ENCODE measurements at places on chromosomes 1 and 21.

- no peak for DNase-seq
Observed at GRCh38 chr1:189708674-189709073, 769.0 kb downstream of the BRINP3 start.

DNA sequence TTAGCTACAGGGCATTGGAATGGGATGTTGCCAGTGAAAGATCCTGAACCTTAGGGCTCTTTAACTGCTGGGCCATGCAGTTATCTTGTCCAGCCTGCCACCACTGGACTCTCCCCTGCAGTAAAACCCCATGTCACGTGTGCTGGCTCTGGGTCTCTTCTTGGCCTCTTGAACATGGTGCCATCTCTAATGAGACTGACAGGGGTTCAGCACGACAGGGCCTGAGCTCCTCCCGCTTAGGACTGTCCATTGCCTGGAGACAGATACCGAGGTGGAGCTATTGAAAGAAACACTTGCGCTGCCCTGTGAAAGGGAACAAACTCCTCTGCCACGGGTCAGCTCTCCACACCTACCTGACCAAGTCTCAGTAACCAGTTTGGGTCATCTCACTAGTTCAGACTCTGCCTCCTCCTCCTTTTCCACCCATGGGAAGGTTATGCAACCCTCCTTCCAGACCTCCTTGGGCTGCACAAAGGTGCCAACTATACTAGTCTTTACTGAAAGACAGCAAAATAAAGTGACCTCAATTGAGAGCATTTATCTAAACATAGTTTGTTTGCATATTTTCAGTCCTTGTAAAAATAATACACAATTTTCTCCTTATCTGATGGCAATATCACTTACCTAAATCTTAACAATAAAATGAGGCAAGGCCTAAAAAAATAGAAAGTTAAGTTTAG is 66.0 kb downstream of the GNG12 start:
- no peak for DNase-seq

- DNase-seq: no peak
Observed at GRCh38 chr21:28423521-28424190, 569.0 kb downstream of the LTN1 start.

- no peak for DNase-seq
Observed at GRCh38 chr1:10295481-10296085, 85.2 kb downstream of the KIF1B start.

- DNase-seq: no peak
Observed at GRCh38 chr1:157597959-157598667, at the start of gene FCRL4. Gene FCRL4 (minus strand): TSS chr1:157598085. CDS start chr1:157597944, 141 bp downstream.

GRCh38 chr1:178530502-178530901 is 17.6 kb downstream of the TEX35 start:
- no peak for DNase-seq

DNA sequence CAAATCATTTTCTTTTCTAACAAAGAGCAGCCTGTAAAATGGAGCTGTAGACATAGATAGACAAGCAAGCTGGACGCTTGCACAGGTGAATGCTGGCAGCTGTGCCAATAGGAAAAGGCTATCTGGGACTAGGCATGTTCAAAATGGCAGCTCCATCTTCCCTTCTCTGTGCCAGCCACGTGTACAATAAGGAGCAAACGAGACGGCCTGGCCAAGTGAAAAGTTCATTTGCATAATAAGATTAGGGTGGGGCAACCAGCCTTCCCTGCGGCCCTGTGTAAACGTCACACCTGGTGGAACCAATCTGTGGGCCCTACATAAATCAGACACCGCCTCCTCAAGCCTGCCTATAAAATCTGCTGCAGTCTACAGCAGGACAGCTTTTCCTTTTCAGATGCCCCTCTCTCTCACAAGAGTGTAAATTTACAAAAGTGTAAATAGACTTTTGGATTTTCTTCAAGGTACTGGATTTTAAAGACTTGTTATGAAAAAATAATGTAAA is 16.6 kb upstream of the EDEM3 start:
- DNase-seq: no peak

- no peak for DNase-seq
Observed at GRCh38 chr1:207248544-207249198, 72.8 kb upstream of the CD55 start.

- no peak for DNase-seq
Observed at GRCh38 chr21:45135868-45136267, 61.5 kb downstream of the ADARB1 start.

GRCh38 chr1:48794816-48795215 is 18.1 kb upstream of the BEND5 start:
- no peak for DNase-seq

- no peak for DNase-seq
Observed at GRCh38 chr1:205693421-205693991, 13.2 kb upstream of the SLC45A3 start.

DNA sequence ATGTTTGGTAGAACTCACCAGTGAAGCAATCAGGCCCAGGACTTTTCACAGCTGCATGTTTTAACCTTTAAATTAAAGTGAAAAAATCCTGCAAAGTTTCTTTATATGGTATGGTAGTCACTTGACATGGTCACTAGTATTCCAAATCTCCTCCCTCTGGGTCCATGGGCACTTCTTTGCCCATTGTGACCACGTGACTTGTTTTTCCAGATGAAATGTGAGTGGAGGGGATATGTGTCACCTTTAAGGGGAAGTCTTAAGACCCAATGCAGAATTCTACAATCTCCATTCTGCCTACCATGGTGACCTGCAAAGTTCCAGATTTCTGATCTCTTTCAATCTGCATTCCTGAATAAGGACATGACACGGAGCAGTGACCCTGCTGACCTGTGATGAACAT is 152.8 kb downstream of the C1orf21 start:
- no peak for DNase-seq

DNA sequence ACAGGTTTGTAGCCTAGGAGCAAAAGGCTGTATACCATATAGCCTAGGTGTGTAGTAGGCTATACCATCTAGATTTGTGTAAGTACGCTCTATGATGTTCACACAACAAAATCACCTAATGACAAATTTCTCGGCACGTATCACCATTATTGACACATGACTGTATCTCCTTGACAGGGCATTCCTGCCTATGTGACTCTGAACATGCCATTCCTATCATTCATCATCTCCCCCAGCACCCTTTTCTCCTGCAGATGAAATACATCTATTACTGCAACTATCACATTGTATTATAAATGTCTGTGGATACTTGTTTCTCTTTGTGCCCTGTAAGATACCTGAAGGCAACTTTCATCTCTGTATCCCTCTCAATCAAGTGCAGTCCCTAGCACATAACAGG is 29.9 kb downstream of the TP53BP2 start:
- DNase-seq: no peak

DNA sequence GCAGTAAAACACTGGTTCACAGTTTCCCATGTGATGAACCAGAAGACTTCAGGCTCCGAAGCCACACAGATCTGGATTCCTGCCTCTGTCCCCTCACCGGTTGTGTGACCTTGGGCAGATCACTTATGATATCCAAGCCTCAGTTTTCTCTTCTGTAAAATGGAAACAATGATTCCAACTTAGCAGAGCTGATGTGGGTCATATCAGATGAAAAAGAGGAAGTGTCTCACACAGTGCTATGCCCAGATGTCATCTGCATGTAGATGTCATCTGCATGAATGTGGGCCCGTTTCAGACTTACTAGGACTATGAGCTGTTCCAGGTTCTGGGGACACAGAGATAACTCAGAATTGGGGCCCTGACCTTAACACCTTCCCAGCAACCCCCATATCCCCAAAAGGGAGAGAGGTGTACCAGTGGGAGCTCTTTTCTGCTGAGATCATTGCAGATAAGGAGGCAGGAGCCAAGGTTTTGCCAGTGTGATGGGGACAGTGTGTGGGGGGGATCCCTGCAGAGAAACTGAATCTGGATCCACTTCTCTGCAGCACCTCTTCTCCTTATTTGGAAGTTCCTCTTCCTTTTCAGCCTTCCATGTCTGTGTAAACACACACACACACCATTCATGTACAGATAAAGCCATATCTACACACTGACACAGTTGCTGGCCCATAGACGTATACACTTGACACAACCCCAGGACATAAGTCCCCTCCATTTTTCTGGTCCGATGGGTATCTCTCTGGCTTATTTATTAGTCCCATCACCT is 5.0 kb upstream of the ADGRB2 start:
- DNase-seq: no peak

GRCh38 chr1:229048896-229049295 is 222.0 kb upstream of the RAB4A start:
- DNase-seq: no peak

- DNase-seq: peak; percentile 25
Observed at GRCh38 chr1:32448773-32449456, 16.0 kb upstream of the ZBTB8B start.

DNA sequence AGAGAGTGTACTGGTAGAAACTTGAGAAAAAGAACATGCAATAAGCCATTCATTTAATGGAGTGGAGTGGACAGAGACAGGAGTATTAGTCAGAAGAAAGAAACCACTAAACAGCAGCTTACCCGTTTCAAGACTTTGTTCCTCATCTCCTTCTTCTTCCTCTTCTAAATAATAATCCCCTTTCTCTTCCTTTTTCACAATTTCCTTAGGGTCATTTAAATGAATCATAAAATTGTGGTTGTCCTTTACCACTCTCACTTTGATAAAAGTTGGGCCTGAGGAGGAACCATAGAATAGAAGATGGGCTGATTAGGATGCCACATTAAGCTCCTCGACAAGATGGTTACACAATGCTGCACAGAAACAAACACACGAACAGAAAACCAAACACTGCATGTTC is 109.6 kb downstream of the WDR3 start:
- no peak for DNase-seq

DNA sequence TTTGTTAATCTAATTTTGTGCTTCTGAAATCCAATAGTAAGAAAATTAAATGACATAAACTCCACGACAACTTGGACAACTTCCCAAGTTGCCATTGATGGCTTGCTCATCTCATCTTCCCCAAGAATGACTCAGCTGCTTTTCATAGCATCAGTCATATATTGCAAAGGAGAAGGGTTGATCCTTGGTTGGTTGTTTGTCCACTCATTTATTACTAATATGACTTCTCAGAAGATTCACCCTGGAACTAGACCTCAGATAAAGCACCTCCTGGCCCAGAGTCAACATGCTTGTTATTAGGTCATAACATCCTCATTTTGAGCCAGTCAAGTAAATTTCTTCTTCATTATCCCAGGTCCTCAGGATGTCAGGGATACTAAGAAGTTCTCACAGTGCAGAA is 2.3 kb upstream of the LCE3D start:
- no peak for DNase-seq

DNA sequence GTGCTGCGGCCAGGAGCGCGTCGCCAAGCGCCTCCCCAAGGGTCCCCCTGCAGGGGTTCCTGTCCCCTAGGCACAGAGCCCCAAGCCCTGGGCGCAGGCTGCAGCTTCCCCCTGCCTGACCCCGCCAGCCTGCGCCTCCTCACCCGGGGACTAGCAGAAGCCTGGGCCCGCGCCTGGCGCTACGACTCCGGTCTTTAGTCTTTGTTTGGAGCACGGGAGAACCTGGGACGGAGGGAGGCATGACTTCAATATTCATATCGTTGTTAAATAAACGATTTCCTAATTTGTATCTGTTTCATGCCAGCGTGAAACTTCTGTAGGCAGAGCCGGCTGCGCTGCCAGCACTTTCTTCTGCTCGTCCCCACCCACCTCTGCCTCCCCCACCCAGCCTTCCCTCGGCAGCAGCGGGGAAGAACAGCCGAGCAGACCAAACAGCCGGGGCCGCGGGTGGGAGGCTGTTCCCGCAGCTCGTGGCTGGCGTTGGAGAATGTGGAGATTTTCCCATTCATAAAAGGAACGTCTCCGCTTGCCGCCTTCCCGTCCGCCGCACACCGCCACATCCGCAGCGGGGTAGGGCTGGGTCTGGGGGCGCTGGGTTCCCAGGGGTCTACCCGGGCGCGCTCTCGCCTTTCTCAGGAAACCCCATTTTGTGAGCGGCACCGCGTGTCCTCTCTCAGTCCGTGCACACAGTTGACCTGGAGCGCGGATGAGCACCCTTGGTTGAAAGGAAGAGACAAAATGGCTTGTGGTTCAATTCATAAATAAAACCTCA is 777 bp upstream of the TRIM67 start:
- DNase-seq: no peak

DNA sequence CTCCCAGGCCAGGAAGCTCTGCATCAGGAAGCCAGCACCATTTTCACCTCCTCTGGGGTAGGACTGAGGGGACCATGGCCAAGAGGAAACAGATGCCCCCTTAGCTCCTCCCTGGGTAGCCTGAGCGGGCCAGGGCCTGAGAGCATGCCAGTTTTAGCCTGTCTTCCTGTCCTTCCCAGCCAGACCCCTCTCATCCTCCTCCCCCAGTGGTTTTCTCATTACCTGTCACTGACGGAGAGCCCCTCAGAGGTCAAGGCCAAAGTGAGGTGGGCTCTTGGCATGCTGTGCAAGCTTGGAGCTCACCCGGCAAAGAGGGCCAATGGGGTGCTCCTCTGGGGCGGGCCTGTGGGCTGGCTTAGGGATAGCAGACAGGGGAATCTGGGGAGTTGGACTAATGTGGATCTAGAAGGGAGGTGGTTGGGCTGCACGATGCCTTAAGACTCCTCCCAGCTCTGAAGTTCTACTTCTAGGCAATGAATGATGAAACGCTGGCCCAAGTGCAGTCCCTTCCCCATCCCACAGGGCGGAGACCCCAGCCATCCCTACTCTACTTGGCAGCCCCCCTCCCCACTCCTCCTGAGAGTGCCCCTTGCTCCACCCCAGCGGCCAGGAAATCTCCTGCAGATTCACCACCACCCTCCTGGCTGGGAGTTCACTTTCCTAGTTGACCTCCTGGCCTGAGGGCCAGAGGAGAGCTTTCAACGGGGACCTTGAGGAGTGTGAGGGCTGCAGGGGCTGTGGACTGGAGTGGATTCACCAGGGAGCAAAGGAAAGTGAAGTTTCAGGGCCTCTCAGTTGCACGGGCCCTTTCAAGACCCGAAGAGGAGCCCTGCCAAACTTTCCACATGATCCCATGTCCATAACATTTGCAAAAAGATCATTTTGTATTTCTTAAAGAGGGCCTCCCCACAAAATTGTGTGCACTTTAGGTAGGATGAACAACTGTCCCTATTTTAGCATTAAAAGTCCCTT is 9.4 kb upstream of the LMNA start:
- DNase-seq: no peak

DNA sequence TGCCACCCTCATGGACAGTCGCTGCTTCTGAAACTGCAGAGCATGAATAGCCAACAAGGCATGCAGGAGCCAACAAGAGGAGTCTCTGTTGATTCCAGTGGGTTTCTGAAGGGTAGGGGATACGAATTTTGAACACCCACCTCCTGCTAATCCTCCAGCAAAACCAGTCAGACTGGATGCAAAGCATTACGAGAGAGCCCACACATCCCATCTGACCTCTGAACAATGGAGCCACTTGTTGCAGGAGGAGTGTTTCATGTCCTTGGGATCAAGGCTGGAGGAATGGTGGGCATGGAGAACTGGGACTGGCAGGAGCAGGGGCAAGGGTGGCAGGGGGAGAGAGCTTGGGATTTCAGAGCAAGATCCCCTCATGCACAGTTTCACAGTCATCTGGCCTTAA is 1.6 kb downstream of the VTCN1 start:
- no peak for DNase-seq

- DNase-seq: peak; percentile 94
Observed at GRCh38 chr1:153545067-153546055, at the start of gene S100A4. Gene S100A4 (minus strand): TSS chr1:153545806. CDS start chr1:153544794, 1,012 bp downstream.

DNA sequence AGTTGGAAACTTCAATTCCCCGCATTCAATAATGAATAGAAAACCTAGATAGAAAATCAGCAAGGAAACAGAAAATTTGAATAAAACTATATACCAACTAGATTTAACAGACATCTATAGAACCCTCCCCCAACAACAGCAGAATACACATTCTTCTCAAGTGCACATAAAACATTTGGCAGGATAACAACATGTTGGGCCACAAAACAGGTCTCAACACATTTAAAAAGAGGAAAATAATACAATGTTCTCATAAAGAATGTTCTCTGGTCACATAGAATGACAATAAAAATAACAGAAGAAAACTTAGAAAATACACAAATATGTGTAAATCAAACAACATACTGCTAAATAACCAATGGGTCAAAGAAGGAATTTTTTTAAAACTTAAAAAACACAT is 24.9 kb downstream of the ITGB3BP start:
- DNase-seq: no peak

Measured in stimulated activated CD4-positive, alpha-beta T cell treated with anti-CD3 and anti-CD28 coated beads, Interleukin-2, amount 100 ng/mL, for 24 hours (primary cell).